Brain (organoid and tissue), 16 donors: ENCODE measurements at places on chromosomes 2 and 18.
A peak's percentile ranks its signal among the peaks of the same experiment; 100 is the strongest.

- peak; percentile 21 for DNase-seq
These were observed 1201.0 kb upstream of the LRRTM1 start for GRCh38 chr2:81505586-81505985.

DNA sequence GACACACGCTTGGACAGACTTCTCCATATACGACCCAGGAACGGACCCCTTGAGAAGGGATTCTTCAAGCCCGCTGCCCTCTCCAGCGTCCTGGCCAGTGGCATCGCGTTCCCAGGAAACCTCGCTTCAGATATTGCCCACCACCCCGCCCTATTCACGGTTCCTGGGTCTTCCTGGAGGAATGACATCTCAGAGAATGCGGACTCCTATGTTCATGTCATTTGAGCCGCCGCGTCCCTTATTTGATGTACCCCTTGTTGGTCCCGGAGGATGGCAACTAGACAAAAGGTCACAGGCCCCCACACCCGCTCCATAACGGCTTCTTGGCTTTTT lies 588 bp upstream of the CCDC93 start:
- no peak for DNase-seq

DNA sequence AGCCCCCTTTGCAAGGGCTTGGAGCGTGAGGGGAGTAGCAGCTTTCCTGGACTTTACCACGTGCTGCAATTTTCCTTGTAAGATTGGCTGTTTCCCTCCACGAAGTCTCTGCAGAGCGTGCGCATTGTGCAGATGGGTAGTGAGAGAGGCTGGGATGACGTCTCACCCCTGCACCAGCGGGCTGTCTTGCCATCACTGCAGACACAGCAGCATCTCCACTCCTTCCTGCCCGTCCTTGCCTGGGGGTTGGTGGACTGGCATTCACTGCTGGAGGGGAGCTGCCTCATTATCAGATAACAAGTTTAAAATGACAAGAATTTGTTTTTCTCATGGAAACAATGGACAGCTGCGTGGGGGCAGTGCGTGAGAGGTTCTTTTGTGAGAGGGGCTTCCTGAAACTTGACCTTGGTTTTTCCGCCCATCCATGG lies 45.3 kb upstream of the HS6ST1 start:
- peak; percentile 39 for DNase-seq

GRCh38 chr2:119208791-119209203 lies 14.8 kb upstream of the STEAP3 start:
- no peak for DNase-seq

DNA sequence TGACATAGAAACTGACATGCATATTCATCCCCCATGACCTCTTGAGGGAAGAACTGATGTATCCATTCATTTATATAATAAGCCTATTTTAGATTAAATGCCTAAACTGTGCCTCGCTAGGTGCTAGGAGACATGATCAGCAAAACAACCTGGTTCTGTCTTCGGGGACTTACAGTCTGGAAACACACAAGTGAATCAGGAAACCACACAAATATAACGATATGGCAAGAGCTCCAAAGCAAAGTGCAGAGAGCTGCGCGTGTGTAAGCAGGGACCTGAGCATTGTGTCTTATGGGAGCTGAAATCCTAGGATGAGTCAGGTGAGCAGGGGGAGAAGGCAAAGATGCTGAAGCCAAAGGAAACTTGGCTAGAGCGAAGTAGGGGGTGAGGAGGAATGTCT lies 120.6 kb downstream of the NRP2 start:
- no peak for DNase-seq

- no peak for DNase-seq
These were observed 135.3 kb upstream of the SLC1A4 start for GRCh38 chr2:64853894-64854293.

DNA sequence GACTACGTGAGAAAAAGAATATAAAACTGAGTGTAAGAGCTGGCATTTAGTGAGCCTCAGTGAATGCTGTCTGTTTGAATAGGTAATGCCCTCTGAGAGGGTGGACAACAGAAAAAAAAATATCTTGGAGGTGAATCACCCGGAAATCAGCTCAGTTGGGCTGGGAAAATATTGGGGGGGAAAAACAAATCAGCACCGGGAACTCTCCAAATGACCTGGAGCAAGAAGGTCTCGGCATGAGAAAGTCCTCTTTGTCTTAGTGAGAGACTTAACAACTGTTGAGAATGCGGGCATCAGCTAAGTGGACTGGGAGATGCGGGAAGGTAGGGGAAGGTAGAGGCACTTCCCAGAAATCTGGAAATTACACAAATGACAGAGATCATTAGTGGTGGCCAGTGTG lies 109.4 kb upstream of the POU3F3 start:
- no peak for DNase-seq

- peak; percentile 41 for DNase-seq
These were observed 56.8 kb downstream of the SRD5A2 start for GRCh38 chr2:31523871-31524492.

DNA sequence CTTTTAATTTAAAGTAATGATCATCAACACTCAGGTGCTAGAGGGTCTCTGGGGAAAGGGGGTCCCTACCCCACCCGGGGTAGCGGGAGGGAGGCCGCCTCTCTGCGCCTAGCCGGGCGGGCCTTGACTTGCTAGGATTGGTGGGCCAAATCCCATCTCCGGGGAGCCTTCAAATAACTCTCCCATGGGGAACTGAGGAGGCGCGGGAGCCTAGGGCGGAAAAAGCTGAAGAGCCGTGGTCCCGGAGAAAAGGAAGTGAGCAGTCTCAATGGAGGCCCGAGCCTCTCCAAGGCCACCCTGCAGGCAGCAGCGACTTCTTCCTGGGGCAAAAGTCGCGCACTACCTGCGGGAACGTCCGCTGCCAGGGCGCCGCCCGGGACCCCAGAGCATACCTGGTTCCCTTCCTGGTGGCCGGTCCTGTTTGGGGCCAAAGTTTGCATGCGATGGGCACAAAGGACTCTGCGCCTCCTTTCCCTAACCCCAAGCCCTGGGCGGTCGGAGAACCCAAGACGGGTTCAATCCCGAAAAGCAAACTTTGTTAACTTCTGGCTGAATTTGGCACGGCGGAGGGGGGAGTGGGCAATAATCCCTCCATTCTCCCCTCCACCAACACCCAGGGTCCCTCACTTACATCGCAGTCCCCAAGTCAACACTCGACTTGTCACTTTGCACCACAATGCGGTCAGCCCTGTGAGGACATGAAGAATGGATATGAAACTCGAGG lies 13.6 kb downstream of the EN1 start:
- no peak for DNase-seq

DNA sequence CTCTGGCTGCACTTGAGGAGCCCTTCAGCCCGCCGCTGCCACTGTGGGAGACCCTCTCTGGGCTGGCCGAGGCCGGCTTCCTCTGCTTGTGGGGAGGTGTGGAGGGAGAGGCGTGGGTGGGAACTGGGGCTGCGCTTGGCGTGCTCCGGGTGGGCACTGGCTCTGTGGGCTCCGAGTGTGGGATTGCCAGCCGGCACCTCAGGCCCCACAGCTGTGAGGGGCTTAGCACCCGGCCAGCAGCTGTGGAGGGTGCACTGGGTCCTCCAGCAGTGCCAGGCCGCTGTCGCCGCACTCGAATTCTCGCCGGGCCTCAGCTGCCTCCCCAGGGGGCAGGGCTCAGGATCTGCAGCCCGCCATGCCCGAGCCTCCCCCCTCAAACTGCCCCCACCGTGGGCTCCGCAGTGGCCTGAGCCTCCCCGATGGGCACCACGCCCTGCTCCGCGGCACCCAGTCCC lies 808.0 kb upstream of the SOX11 start:
- DNase-seq: no peak

GRCh38 chr18:12645751-12646203 lies 12.1 kb downstream of the SPIRE1 start:
- DNase-seq: peak; percentile 88

- no peak for DNase-seq
These were observed 92.6 kb upstream of the KCNE4 start for GRCh38 chr2:222959358-222959757.

DNA sequence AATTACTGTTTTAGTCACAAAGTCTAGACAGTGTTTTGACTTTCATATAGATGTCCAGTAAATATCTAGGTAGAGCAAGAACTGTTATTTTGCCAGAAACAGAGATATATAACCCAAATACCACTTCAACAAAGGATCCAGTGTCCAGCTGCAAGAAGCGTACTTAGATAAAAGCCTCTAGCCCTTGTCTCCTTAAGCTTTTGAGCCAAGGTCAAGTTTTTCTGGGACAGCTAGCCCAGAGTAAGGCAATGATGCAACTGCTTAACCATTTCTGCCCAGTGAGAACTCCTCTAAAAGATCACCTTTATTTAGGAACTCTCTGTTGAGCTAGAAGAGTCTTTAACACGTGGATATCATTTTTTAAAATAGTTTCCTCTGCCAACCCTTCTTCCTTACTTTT lies 1424.9 kb upstream of the NXPH2 start:
- no peak for DNase-seq

- DNase-seq: peak; percentile 66
These were observed 118.4 kb downstream of the BMPR2 start for GRCh38 chr2:202494300-202495229.

DNA sequence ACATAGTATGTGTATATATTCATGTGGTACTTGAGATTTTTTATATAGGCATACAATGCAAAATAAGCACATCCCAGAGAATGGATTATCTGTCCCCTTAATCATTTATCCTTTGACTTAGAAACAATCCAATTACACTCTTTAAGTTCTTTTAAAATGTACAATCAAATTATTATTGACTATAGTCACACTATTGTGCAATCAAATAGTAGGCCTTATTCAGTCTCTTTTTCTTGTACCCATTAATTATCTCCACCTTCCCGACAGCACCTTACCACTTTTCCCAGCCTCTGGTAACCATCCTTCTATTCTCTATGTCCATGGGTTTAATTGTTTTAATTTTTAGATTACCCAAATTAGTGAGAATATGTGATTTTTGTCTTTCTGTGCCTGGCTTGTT lies 914.1 kb downstream of the CCDC85A start:
- no peak for DNase-seq

DNA sequence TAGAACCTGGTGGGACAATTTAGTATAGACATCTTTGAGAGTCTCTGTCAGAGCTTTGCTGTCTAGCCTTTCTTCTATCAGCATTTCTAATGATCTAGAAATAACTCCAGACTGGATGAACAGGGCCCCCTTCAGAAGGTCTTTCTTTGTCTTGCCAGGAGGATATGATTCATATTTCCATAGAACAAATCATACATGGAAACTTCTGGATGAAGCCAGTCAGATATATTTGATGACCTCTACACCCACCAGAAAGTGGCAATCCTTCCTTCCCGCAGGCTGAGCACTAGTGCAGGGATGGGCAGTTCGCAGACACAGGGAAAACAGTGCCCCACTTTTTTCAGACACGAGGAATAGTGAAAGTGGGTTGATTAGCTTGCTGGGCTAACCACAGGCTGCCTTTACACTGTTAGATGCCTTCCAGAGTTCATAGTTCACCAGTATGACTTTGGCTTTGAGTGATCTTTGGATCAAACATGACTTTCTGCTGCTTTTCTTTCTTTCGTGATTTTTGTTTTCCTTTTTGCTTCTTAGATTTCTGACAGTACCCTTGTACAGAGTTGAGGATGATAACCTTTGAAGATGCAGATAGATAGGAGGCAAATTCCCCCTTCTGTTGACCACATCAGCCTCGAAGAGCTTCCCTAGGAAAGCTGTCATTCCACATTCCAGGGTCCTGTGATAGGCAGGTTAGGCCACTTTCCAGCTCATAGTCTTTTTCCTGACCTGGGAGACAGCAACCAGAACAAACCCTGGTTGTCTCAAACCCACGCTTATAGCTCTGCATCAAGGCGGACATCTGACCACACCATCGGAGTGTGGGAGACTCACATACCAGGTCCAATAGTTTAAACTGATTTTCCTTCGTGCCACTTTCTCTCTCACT lies 237.0 kb downstream of the ZNF407 start:
- no peak for DNase-seq

- no peak for DNase-seq
These were observed 31.5 kb downstream of the ADNP2 start for GRCh38 chr18:80140455-80140985.

GRCh38 chr2:201320701-201321100 lies 36.4 kb downstream of the FLACC1 start:
- no peak for DNase-seq
